HuH-7 (cell line): ENCODE measurements at places on chromosomes 16 and 17.

DNA sequence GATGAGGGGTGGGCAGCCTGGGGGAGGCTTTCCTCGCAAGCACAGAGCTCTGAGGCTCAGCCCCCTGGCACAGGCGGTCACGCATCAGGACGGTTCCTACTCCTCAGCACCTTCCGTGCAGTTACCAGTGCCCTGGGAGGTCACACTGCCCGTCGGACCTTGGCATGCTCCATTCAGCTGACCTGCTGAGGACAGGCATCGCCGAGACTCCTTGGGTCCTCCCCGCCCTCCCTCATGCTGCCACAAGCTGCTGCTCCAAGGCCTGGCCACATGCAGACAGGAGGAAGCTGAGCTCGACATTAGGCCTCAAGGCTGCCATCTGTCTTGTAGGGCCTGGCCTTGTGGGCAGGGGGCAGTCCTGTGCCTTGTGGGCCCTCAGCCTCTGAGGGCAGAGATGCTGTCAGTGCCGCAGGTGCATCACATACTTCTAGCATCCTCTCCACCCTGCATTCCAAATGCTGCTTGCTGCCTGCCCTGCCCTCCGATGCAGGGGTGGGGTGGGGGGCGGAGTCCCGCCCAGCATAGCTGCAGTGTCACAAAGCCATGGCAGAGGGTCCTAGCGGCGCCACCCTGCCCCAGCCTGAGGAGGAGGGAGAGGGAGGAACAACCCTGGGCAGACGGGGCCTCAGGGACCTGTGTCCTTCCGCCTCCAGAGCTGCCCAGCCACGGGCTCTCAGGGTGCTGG is 9.3 kb downstream of the C16orf90 start:
- DNase-seq, result no peak

DNA sequence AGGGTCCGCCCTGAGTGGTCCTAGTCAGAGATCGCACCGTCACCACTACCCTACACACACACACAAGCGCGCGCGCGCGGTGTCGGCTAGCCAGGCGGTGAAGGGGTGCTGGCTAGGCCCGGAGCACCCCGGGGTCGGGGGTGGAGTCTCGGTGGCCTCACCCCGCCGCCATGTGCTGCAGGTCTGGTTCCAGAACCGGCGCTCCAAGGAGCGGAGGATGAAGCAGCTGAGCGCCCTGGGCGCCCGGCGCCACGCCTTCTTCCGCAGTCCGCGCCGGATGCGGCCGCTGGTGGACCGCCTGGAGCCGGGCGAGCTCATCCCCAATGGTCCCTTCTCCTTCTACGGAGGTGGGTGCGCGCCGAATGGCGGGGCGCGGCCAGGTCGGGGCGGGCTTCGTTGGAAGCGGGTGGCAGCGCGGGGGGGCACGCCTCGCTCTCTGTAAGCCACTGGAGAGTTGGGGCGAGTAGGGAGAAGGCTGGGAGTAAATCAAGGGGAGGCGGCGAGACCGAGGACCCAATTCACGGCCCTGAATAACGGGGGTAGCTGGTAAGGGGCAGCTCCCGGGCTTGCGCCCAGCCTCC is 4.8 kb downstream of the LHX1 start:
- DNase-seq, result no peak

- DNase-seq, result no peak
Observed at GRCh38 chr17:78000341-78000740, 41.8 kb downstream of the TNRC6C start.

DNA sequence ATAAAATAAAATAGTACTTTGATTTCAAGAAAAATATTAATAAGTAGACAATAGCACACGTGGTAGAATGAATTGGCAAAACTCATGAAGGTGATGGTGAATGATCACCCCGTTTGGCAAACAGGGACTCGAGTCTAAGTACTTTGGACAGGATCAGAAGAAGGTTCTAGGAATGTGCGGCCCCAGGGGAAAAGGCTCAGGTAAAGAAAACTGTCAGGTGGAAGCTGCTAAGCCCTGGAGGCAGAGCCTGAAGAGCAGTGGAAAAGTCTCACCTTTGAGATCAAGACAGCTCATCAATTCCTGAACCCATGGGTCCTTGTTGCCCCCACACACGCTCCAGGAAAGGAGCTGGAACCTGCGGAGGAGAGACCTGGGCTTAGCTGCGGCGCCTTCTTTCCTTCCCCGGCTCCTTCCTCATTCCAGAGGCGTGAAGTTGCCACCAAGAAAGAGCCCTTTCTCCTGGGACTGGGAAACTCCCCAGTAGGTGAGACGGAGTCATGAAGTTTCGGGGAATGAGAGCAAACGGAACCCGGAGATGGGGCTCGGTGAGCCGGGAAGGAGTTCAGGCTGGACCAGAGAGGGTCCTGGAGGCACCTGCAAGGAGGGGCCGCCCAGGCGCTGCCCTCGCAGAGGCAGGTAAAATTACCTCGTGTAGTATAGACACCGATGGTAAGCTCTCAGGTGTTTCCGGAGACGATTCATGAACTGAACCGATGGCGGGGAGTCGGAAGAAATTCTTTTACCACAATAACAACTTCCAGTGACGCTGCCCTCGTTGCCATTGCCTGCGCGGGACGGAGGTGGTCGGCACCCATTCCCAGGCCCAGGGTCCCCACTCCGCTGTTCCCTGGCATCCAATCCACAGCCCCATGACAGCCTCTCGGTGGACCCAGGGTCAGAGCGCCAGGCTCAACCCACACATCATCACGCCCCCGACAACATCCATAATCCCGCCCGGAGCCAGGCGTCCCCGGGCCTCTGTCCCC is 1.2 kb upstream of the ZMYND15 start:
- no peak for DNase-seq

GRCh38 chr17:8697323-8697741 is 47.3 kb downstream of the CCDC42 start:
- no peak for DNase-seq

DNA sequence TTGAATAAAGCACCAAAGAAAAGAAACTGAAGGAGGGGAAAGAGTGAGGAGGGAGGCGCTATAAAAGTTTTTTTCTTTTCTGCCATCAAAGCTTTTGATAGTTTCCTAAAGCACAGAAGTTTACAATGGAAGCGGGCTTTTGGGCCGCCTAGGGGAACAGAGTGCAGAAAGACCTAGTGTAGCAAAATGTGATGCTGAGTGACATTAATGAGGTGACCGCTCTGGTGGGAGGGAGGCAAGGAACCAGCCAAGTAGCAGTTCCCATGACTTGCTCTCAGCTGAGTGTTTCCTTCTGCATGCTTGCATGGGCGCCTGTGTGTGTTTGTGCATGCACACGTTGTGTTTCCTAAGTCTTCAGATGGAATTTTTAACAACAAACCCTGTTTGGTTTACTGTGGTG is 15.5 kb downstream of the MSI2 start:
- no peak for DNase-seq

DNA sequence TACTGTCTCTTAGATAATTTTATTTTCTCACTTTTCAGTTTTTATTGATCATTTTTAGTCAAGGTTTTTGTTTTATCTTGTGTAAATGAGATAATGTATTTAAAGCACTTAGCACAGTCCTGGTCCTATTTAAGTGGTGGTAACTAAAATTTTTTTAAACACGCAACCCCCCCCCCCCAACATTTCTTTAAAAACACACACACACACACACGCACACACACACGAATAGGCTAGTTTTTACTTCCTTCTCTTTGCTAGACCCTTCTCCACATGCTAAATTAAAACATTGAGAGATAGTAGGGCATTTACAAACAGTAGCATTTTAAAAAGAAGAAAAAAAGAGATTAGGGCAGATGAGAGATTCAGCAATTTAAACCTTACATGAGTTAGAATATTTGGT is 5.0 kb downstream of the NFATC3 start:
- no peak for DNase-seq

DNA sequence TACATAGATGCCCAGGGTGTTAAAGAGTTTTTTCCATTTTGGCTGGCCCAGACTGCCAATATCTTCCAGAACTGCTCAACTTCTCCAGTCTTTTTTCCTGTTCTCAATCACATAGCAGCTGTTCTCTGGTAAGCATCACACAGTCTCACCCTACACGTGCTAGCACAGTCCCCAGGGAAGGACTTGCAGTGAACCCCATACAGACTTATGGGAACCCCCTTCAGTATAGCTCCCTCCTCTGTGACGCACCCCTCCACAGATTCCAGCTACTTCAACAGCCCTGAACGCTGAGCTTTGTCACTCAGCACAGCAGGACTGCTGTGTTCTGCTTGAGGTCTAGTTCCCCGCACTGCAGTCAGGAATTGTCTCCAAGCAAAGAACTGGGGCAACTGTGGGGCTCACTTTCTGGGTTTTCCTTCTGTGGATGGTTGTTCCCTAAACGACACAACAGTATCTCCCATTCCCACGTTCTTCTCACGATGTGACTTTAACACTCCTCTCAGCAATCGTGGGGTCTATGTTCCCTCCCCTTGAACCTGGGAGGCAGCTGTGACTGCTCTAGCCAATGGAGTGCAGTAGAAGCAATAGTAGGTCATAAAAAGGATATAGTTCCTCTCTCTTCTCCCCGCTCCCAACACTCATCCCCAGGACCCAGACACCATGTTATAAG is 3.6 kb downstream of the MMP28 start:
- DNase-seq, result no peak

GRCh38 chr17:65698381-65699061 is 137.1 kb upstream of the AXIN2 start:
- DNase-seq, result no peak

DNA sequence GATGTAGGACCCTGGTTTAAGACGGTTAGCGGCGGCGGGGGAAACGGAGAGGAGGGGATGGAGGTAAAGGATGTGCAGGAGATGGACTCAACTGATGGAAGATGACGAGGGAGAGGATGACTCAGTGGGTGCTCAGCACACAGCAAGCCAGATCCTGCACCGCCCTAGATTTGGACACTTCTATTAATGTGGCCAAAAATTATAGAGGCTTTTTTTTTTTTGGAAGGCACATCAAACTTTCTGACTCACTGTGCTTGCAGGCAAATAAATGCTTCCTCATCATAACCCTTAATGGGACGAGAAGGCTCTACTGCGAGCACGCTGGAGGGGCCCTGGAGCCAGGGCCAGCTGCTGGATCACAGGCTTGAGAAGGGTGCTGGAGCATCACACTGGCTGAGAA is 36.0 kb downstream of the RTN4RL1 start:
- DNase-seq, result no peak

- DNase-seq, result no peak
Observed at GRCh38 chr17:43920500-43921095, 13.3 kb upstream of the MPP2 start.

- DNase-seq, result no peak
Observed at GRCh38 chr17:68591583-68591982, 9.6 kb downstream of the FAM20A start.

- DNase-seq, result no peak
Observed at GRCh38 chr17:81189016-81189415, 23.0 kb upstream of the AATK start.

GRCh38 chr16:68332411-68333121 is 21.7 kb downstream of the PRMT7 start:
- DNase-seq, result peak; percentile 59

DNA sequence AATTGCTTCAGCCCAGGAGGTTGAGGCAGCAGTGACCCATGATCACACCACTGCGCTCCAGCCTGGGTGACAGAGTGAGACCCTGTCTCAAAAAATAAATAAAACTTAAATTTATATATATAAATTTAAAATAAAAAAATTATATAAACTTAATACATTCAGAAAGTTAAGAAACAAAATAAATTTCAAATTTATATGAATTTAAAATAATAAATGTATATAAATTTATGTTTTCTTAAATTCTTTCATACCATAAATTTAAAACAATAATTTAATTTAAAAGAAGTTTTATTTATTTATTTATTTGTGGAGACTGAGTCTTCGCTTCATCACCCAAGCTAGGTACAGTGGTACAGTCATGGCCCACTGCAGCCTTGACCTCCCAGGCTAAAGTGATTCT is 20.2 kb downstream of the LYRM1 start:
- no peak for DNase-seq

DNA sequence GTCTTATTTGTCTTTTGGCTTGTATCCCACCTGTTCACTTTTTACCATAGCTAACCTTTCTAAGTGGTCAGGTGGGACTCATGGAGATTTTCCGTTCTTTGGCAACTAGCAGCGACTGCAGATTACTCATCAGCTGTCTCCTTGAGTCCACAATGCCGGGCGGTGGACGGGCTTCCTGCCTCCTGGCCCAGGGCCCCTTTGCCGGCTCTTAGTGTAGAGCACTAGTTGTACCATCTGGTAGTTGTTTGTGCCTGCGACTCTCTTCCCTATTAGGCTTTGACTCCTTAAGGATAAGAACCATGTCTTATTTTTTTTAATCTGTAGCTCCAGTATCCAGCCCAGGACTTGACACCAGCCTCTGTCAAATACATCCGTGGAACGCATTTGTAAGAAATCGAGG is 399.9 kb downstream of the WWOX start:
- DNase-seq, result no peak

GRCh38 chr17:13395346-13395745 is 206.4 kb downstream of the HS3ST3A1 start:
- DNase-seq, result no peak

GRCh38 chr16:81394966-81395655 is 49.5 kb upstream of the CMIP start:
- no peak for DNase-seq

- peak; percentile 58 for DNase-seq
Observed at GRCh38 chr16:73152386-73153125, 104.6 kb upstream of the ZFHX3 start.

DNA sequence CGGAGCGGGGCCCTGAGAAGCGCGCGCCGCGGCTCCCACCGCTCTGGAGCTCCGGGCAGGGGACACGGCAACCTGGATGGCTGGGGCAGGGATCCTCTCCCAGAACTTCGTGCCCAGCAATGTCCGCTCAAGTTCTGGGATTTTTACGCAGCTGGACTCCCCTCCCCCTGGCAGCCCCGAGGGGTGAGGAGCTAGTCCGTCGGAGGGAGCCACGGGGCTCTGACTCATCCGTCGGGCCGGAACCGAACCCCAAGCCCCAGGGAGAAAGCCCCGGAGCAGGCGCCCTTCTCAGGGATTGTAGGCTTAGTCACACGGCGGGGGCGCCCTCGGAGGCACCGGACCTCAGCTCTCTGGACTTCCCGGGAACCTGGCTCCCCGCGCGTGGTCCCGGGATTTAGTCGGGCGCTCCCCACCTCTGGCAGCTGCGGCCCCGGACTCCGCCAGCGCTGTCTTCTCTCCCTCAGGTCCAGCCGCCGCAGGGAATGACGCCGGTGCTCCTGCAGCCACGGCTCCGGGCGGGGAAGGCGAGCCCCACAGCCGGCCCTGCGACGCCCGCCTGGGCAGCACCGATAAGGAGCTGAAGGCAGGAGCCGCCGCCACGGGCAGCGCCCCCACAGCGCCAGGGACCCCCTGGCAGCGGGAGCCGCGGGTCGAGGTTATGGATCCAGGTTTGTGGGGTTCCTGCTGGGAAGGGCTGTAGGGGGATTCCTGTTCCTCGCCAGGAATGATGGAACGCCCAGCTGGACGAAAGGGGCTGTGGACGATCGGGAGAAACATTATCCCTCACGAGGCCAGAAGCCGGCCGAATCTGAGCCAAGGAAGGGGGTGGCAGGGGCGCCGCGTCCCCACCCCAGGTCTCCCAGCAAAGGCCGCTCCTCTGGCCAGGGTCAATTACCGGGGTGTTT is 830 bp downstream of the SPHK1 start:
- peak; percentile 58 for DNase-seq

- no peak for DNase-seq
Observed at GRCh38 chr16:87757841-87758426, 7.9 kb downstream of the KLHDC4 start.

GRCh38 chr17:27367121-27367981 is 73.4 kb downstream of the WSB1 start:
- DNase-seq, result no peak
